ENCODE measurements at places on chromosomes 13 and 19.
A peak's percentile ranks its signal among the peaks of the same experiment; 100 is the strongest.

DNA sequence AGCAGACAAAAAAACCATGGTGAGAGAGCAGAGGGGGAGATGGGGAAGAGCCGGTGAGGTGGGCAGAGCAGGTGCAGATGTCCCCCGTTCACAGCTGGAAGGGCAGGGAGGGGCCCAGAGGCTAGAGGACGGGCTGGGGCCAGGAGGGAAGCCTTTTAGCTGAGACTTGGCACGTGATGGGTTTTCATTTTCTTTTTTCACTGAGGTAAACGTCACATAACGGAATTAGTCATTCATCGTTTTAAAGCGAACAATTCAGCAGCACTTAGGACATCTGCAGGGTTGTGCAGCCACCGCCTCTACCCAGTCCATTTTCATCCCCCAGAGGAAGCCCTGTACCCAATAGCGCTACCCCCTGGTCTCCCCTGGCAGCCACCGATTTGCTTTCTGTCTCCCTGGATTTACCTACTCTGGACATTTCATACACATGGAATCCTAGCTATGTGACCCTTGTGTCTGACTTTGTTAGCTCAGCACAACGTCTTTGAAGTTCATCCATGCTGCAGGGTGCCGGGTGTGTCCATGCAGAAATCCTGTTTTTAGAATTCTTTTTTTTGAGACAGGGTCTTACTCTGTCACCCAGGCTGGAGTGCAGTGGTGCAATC is 16.0 kb upstream of the EMC10 start:
- DNase-seq: no peak

- DNase-seq: no peak
Measured at GRCh38 chr19:42095814-42096230, 19.9 kb downstream of the ZNF574 start.

DNA sequence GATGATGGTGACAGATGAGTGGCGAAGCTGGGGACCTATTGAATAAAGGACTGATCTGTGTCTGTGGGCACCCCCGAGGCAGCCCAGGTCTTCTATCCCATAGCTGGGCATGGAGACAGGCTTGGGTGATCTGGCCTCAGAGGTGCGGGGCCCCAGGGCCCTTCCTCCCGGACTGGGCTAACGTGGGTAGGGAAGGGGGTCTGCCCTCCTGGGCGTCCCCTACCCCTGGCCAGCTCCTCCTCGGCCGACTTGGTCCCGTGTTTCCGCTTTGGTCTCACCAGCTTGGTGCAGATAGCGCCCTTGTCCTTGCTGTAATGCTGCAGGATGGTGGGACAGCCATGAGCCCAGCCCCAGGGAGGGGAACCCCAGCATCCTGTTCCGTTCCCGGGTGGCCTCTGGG is 3.3 kb downstream of the MATK start:
- no peak for DNase-seq

- DNase-seq: no peak
Measured at GRCh38 chr19:1440418-1440801, 2.2 kb downstream of the RPS15 start.

- no peak for DNase-seq
Measured at GRCh38 chr13:64910096-64910495, 2320.0 kb downstream of the PCDH9 start.

- no peak for DNase-seq
Measured at GRCh38 chr13:107866941-107867623, 348.3 kb downstream of the LIG4 start.

- no peak for DNase-seq
Measured at GRCh38 chr13:24007979-24008620, 110.8 kb upstream of the C1QTNF9B start.

DNA sequence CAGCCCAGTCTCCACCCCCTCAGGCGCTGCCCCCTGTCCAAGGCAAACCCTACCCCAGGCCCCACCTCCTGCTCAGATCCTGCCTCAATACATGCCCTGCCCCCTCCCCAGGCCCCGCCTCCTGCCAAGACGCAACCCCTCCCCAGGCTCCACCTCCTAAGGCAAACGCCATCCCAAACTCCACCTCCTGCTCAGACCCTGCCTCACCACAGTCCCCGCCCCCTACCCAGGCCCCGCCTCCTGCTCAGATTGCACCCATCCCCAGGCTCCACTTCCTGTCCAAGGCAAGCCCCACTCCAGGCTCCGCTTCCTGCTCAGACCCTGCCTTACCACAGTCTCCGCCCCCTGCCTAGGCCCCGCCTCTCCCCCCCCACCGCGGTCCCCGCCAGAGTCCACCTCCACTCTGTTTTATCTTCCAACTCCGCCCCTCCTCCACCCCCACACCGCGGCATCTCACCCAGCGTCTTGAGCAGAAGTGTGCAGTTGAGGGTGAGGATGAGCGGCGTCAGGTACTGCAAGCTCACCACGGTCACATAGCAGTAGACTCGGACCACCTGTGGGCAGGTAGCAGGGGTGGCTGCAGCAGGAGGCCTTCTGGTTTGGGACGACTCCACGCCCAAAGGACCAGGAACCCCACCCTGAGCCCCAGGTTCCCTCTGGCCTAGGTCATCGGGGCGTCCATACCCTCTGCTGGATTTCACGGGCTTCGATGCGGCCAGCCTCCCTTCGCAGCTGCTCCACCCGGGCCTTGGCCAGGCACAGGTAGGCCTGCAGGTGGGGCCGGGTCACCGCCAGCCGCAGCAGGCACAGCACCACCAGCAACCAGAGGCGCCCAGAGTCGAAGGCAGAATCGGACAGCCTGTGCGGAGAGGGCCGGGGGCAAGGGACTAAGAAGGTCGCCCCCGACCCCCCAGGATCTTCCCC is 17.7 kb downstream of the TMEM161A start:
- peak; percentile 5 for DNase-seq

GRCh38 chr13:36905944-36906343 is 14.1 kb downstream of the SMAD9 start:
- DNase-seq: no peak

Measured in Kasumi-1 (cell line).